Neural crest cell (in vitro differentiated cells): ENCODE measurements at places on chromosomes 6 and 20.

- peak; percentile 69 for DNase-seq
Measured at GRCh38 chr20:58852543-58853271, at the start of gene GNAS. GNAS (plus strand) TSS chr20:58852716.

DNA sequence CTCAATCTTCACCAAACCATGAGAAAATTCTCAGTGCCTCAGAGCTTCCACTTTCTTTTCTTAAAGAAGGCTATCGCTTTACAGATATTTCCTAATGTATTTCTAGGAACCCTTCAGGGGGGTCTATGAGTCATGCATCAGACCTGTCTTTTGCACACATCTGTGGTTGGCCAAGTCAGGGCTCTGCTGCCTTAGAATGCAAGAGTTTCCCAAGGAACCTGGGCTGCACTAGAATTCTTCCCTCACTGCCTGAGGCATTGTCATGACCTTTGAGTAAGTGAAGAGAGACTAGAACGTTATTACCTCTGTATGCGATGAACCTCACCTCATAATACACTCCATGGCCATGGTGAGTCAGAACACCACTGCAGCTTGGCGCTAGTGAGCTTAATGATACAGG lies 365.0 kb upstream of the ID4 start:
- DNase-seq, result no peak

- no peak for DNase-seq
Measured at GRCh38 chr6:150999576-150999975, 134.1 kb downstream of the MTHFD1L start.

GRCh38 chr6:121925024-121925423 lies 474.4 kb upstream of the HSF2 start:
- no peak for DNase-seq

DNA sequence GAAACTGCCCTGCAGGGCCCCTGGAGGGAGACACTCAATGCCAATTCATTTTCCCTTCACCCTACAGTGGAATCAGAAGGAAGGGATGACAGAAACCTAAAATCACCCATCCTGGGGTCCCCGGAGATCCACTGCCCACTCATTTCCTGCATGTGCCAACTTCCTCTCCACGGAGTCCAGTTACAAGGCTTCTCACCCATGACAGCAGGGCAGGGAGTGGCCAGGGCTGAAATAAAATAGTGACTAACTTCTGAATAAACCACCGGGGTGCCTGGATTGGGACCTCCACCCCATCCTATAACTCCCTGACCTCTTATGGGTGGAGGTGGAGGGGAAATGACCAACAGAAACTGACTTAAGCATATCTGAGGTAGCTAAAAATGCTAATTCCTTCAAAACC lies 362.3 kb downstream of the MAFB start:
- DNase-seq, result no peak

- no peak for DNase-seq
Measured at GRCh38 chr6:145789443-145789842, 25.2 kb downstream of the FBXO30 start.

GRCh38 chr6:143176090-143177021 lies 115.7 kb downstream of the AIG1 start:
- DNase-seq, result no peak

GRCh38 chr6:122184401-122184827 lies 215.0 kb upstream of the HSF2 start:
- no peak for DNase-seq

DNA sequence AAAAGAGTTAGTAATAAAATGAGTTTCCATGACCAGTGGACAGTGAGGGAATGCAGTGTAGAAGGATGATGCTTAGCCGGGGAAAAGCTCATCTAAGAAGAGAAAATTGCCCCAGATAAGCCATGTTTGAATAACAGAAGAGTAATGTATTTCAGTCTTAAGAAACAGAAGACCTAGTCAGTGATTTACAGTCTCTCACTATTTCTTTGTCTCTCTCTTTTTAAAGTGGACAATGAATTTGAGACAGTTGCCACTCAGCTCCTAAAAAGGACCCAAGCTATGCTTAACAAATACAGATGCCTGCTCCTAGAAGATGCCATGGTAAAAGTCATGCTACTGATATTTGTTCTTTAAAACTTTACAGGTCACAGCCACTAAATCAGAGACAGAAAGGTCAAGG lies 19.4 kb upstream of the RPL7L1 start:
- no peak for DNase-seq

DNA sequence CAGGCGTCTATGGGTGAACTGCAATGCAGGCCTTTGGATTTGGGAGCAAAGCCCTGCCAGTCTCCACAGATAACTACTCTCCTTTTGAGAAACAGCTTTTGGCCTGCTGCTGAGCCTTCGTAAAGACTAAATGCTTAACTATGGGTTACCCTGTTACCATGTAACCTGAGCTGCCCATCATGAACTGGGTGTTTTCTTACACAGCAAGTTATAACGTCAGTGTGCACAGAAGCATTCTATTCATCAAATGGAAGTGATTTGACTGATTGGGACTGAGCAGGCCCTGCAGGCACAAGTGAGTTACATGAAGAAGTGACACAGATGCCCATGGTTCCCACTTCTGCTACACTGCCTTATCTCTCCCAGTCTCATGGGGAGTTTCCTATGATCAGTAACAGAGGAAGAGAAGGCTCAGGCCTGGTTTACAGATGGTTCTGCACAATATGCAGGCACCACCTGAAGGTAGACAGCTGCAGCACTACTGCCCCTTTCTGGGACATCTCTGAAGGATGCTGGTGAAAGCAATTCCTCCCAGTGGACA lies 319.1 kb downstream of the CD83 start:
- no peak for DNase-seq

DNA sequence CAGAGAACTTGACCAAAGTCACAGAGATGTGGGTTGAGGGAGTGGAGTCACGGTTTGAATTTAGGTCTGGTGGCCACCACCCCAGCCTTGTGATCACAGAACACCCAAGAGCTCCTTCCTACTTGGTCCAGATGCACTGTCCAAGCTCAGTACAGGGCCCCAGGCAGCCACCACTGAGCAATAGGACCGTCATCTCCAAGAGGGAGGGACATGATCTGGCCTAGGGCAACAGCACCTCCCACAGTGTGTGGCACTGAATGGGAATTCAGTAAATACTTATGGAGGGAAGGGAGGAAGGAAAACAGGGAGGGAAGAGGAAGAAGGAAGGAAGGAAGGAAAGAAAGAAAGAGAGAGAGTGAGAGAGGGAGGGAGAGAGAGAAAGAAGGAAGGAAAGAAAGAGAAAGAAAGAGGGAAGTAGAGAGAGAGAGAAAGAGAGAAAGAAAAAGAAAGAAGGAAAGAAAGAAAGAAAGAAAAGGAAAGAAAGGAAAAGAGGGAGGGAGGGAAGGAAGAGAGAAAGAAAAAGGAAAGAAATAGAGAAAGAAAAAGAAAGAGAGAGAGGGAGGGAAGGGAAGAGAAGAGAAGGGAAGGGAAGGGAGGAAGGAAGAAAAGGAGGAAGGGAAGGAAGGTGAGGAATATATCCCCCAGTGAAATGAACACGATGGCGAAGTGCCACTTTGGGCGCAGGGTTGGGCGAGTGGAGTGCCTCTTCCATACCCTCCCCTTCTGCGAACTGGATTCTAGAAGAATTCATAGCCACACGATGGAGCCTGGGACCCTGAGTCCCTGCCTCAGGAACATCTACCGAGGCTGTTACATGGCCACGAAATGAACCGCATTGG lies 243.7 kb downstream of the TFAP2C start:
- DNase-seq, result no peak

- no peak for DNase-seq
Measured at GRCh38 chr6:33967265-33967767, 163.5 kb upstream of the MLN start.

DNA sequence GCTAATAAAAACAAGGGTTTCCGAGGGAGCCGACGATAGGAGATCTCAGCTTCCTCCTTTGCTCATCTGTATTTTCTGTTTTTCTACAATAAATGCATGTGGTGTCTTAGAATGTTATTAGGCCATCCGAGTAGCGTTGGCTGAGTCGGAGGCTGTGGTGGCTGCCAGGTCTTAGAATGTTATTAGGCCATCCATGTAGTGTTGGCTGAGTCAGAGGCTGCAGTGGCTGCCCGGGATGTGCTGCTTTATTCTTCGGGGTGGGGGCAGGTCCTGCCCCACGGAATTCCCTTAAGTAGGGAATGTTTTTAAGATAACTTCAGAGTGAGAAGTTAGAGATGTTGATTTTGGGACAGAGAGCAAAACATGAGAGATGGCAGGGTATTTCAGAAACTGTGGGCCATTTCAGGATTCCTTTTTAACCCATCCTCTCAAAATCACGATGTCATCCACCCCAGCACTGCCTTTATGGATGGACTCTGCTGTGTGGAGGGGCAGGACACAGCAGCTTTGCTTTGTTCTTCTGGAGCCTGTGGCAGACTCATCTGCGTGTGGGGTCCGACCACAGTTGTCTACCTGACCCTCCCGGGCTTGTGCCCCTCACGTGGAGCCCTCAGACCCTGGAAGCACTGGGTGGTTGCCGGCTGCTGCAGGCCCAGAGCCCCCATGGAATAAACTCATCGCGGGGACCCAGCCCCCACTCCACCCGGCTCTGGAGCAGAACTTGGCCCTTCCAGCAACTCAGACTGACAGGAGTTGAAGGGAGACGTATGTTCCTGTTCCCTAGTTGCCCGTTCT lies 20.4 kb downstream of the OSBPL2 start:
- no peak for DNase-seq

GRCh38 chr20:62675156-62675876 lies 33.0 kb downstream of the SLCO4A1 start:
- DNase-seq, result no peak

- no peak for DNase-seq
Measured at GRCh38 chr6:116384727-116385458, 14.1 kb downstream of the DSE start.

DNA sequence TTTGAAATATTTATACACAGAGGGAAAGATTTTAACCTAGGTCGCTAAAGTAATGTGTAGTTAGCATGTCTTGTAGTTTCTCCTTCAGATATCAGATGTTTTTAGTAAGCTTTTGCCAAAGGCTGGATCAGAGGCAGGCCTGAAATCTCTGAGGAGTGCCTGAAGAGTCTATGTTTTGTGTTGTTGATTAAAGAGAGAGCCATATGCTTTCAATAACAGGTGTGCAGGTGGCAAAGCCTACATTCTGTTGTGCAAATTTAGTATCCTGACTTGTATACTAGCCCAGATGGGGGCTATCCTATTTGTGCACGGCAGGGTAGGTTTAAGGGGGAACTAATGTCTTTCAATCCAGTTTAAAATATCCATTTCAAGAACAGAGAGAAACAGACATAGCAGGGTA lies 167.1 kb upstream of the ATXN1 start:
- no peak for DNase-seq

DNA sequence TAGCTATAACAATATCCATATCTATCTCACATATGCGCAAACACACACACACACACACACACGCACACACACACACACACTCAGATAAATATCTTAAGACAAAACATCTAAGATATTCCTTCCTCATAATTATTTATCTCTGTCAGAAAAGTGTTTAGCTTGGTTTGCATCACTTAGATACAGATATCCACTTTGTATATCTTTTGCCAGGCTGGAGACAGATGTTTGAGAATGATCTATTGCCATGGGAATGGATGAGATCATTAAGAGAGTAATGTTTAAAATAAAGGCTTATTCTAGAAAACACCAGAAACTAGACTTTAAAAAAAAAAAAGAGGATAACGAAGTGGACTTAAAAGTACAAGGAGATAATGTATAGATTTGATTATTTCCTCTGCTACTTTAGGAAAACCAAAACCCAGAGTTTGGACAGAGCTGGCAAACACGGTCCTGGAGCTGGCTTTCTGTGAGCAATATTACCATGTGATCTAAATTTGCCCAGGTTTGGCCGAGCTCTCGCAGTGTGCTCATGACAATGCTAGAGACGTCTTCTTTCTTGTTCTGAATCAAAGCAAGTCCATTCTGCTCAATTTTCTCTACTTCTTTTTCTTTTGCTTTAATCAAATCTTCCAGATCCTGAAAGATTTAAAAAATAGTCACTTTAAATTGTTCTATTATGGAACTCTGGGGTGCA lies 411.8 kb downstream of the SYNE1 start:
- no peak for DNase-seq

GRCh38 chr6:4163408-4164116 lies 28.2 kb upstream of the ECI2 start:
- no peak for DNase-seq
